ENCODE measurements at places on chromosomes 1 and 21.

DNA sequence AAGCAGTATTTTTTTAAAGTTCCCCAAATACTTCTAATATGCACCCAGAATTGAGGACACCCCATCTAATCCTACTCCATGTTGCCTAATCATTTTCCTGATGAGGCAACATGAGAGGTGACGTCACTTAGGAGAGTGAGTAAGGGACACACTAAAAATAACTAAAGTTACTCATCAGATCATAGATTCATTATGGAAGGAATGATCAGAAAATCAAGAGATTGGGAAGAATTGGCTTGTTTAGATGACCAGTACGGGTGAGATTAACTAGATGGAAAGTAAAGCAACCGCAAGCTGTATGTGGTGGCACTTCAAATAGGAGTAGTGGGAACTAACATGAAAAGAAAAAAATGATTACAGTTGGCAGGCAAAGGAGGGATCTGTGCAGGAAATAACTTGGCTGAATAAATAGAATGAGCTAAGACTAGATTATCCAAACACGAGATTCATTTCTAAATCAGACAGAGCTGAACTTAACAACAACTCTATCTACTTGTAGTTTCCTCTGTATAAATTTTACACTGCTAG is 61.4 kb upstream of the CXADR start:
- DNase-seq, result no peak

GRCh38 chr1:64139877-64140276 is 63.5 kb upstream of the UBE2U start:
- DNase-seq, result no peak

DNA sequence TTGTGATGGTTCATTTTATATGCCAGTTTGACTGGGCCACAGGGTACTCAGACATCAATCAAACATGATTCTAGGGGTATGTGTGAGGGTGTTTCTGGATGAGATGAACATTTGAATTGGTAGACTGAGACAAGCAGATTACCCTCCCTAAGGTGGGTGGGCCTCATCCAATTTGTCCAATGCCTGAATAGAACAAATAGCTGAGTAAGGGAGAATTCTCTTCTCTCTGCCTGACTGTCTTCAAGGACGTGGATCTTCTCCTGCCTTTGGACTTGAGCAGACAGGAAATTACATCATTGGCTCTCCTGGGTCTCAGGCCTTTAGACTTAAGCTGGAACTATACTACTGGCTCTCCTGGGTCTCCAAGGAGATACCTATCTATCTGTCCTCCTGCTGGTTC is 64.4 kb downstream of the SUSD4 start:
- no peak for DNase-seq

- DNase-seq, result no peak
These were observed 3.5 kb downstream of the RYR2 start for GRCh38 chr1:237045278-237046016.

DNA sequence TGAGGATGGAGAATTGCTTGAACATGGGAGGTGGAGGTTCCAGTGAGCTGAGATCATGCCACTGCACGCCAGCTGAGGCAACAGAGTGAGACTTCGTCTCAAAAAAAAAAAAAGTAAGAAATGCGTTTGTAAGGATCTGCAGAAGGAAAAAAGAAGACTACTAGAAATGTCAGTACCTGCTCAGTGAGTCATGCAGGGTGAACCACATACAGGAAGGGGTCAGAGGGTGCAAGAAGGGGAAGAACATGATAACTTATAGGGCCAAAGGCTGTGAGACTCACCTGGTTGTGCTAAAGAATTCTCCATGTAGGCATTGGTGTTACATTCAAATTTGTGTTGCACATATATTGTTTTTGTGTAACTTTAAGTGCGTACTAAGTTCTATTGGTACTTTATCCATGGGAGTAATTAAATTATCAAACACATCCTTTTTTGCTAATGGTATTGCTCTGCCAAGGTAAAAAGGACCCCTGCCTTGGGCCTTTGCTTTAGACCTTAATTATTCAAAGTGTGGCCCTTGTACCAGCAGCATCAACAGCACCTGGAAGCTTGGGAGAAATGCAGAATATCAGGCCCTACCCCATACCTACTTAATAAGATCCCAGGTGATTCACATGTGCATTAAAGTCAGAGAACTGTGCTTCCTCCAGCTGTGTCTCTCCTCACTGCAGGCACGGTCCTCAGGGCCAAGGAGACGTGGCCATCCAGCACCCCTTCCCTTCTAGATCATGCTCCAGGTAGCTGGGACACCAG is 96.4 kb upstream of the PPP2R5A start:
- DNase-seq, result peak; percentile 1

- DNase-seq, result no peak
These were observed at the start of gene RXFP4 for GRCh38 chr1:155940993-155941844. TSS of gene RXFP4 (plus strand) at chr1:155941638. CDS start at chr1:155941710, 72 bp downstream.

DNA sequence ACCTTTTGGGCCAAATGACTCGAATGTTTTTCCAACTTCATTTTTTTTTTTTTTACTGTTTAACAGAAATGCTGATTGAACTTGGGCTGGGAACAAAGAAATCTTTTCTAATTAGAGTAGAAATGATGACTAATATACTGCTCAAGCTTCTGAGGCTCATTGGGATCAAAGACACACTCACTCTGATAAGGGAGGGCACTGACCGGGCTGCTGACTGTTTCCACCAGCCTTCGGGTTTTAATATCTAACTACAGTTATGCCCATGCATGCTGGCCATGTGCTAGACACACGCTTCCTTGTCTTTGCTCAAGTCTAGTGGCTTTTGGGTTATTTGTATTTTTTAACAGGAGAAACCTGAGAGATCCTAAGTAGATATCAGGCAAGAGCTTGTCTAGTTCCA is 16.8 kb downstream of the ZBTB18 start:
- DNase-seq, result no peak

DNA sequence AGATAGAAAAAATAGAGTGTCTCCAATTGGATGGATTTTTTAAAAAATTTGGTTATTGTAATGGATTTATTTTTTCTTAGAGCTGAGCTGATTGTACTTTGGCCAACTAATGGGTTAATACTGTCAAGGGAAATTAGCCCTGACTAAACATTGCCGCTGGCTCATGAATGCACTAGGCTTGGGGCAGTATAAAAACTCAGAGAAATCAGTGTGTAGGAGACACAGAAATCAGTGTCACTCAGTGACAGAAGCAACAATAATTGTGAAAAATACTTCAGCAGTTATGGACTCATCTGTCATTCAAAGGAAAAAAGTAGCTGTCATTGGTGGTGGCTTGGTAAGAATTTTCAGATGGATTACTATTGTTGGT is at the start of gene KMO:
KMO (plus strand) TSS at position 217 of the 370 bp plus-strand sequence; CDS start at position 284, 67 bp downstream.
- DNase-seq, result no peak

DNA sequence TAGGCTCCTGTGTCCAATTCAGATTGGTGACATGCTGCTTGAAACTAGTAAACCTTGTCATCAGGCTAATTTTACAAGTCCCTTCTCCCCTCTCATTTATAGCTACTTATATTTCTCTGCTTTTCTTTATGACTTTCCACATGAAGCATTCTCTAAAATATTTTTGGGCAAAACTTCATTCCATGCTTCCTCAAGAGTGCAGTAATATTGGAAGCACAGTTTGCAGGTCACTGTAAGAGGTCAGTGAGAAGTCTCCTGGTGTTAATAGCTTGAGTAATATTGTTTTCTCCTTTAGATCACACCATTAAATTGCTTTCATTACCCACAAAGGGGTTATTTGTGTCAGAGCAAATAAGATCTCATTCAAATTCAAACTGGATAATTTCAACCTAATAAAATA is 46.6 kb downstream of the LPAR3 start:
- no peak for DNase-seq

DNA sequence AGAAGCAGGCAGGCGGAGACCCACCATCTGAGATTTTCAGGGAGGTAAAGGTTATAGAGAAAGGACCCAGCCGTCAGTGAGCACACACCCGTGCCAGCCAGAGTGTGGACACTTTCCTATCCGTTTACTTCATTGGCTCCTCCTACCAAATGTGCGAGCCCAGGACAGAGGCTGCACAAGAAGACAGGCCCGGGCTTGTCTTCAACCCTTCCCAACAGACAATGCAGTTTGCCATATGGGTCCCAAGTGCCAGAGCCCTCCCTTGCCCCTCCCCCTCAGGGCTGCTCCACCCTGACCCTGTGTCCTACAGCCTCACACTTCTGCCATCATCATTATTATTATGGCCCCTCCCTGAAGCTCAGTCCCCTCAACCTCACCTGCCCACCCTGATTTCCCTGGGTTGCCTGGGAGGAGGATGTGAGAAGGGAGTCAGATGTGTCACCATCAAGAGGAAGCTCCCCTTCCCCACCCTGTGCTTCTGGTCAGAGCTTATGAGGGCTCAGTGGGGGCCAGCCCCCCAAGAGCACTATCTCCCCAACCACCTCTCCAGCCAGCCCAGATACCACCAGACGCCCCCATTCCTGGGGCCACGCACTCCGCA is 9.4 kb downstream of the LAPTM5 start:
- DNase-seq, result no peak

GRCh38 chr1:2396476-2396875 is 4.8 kb downstream of the RER1 start:
- no peak for DNase-seq

DNA sequence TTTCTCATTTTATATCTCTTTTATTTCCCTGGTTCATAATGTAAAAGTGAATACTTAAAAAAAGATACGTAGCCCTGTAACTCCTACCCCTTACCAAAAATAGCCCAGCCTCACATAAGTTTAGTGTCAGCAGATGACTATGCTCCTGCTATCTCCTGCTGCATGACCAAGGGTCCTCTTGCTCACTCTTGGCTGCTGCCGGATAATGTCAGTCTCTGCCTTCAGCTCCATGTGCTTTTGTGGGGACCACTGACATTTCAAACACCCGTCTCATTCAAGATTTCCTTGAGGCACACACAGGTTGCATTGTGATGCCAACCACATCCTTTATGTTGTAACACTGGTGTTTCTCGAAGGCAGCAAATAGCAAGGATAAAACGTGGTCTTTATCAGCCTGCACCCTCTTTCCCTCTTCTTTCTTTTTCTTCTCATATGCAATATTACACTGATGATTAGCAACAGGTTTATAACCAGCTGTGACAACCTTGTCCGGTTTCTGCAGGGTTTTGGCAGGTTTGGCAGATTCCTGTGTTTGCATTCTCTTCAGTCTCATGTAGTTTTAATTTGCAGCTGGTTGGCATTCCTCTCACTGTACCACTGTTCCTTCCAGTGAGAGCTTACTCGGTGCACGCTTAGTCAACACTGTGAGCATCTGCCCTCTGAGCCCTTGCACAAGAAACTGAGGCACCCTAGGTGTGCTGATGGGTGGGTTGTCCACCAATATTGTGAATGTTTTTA is 62.2 kb downstream of the ZNF684 start:
- DNase-seq, result no peak

- no peak for DNase-seq
These were observed 24.5 kb upstream of the NTNG1 start for GRCh38 chr1:107116306-107116790.

DNA sequence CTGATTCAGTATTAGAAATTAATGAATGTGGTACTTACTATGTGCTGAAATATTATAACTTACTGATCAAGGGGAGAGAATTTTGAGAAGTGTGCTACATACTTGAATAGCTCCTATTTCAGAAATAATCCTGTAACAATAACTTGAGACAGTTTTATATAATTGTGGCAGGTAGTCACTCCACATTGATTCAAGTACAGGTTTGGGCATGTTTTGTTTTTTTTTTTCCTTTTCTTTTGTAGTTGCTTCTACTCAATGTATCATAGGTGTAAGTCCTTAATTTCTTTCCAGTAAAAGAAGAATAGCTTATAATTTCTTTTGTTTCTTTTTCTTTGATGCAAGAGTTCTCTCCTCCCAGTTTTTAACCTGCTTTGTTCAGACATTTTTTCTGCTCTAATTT is 86.1 kb upstream of the ADGRL2 start:
- no peak for DNase-seq

GRCh38 chr1:34167389-34167788 is 2.4 kb upstream of the CSMD2 start:
- DNase-seq, result no peak

DNA sequence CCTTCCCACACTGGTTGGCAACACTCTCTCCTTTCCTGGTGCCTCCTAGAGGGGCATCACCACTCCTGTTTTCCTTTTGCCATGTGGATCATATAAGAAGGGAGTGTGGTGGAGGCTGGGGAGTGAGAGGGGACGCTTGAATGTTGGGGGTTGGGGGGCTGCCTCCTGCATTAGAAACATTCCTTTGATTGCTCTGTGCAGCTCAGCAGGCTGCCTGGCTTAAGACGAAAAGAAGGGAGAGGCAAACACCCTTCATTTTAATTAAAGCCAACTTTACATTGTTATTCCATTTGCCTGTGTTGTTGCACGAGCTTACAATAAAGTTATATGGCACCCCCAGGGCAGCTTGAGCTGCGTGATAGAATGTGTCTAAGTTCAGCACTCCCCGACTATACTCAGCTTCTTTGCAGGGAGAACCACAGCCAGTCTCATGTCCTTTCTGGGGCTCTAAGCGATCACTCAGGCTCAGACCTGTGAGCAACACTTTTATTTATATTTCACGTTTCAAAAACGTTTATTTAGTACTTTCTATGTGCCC is 57.4 kb downstream of the FOXD2 start:
- DNase-seq, result no peak

- no peak for DNase-seq
These were observed 266.0 kb downstream of the SPATA17 start for GRCh38 chr1:217897100-217897499.

- DNase-seq, result no peak
These were observed 7.7 kb downstream of the ZBTB17 start for GRCh38 chr1:15968172-15968571.

DNA sequence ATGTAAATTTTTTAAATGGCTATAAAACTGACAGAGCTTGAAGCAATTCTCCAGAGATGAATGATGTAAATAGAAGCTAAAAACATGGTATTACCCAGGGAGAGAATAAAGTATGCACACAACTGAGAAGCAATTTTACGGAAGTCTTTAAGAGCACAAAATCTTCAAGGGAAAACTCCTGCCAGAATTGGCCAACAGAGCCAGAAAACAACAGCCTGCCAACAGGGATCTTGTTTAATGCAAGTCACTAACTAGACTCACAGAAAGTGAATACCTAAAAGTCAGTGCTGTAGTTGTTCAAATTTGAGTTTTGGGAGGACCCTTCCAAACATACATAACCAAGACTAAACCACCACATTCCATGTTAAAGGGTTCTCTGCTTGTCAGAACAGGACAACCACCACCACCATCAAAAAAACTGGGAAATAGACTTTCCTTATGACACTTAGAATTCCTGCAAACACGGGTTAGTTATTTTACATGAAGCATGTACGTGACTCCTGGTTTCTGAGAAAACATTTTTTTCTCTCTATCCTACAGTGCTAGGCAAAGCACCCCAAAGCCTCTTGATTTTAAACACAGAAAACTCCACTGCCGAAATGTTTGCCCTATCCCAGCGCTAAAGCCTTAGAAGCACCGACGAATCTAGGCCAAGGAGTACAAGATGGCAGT is 1.6 kb downstream of the EPS15 start:
- no peak for DNase-seq

GRCh38 chr1:153370146-153370545 is 5.3 kb downstream of the S100A12 start:
- no peak for DNase-seq

- DNase-seq, result no peak
These were observed 676.1 kb downstream of the PTPRU start for GRCh38 chr1:29912425-29912824.
